ENCODE measurements at places on chromosomes 4 and X. TPM values are rescaled to one million over a fixed set of nuclear protein-coding genes. Genes with fewer than 3 reads are reported as not detected.

- H3K27ac ChIP-seq: no peak overlapping the region
- no peak for DNase-seq
- no peaks in the 10 kb centered on the region for H3K36me3 ChIP-seq
- H3K27me3 ChIP-seq: no peaks in the 10 kb centered on the region
- H3K4me1 ChIP-seq: no peaks in the 10 kb centered on the region
Observed at GRCh38 chr4:168139336-168139735, 47.0 kb downstream of the ANXA10 start.

Gene PCDH10
- total RNA-seq: 0.33 TPM

Gene PF4V1
- total RNA-seq: not detected

- H3K36me3 ChIP-seq: no peaks in the 10 kb centered on the region
- no peaks in the 10 kb centered on the region for H3K27me3 ChIP-seq
- no peak overlapping the region for H3K4me3 ChIP-seq
- peak overlapping the region; percentile 13 for H3K27ac ChIP-seq
Observed at GRCh38 chr4:128358231-128358912, 70.8 kb upstream of the PGRMC2 start.

GRCh38 chrX:69153060-69153730 lies 12.1 kb downstream of the PJA1 start:
- H3K27me3 ChIP-seq: peaks cover 70% of the 10 kb centered on the region
- DNase-seq: no peak
- no peak overlapping the region for H3K27ac ChIP-seq
- H3K4me1 ChIP-seq: no peaks in the 10 kb centered on the region
- H3K36me3 ChIP-seq: no peaks in the 10 kb centered on the region

Gene RPS6KA3
- total RNA-seq: 37.0 TPM

DNA sequence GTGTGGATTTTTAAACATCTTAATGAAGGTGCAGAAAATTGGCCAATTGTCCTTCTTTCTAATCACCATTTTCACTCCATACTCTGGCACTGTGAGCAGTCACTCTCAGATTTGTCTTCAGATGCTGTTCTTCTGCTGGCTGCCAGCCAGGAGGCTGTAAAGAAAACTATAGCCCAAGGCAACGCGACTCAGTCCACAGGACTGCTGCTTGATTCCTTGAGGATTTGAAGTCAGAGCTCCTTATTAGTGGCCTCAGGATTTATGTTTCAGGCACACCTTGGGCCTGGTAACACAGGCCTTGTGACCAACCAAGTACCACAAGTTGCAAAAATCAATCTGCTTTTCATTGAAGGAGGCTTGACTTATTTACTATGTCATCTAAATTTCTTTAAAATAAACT lies 342.6 kb downstream of the GPM6A start:
- no peaks in the 10 kb centered on the region for H3K4me1 ChIP-seq
- H3K4me3 ChIP-seq: no peak overlapping the region
- no peak for DNase-seq
- H3K36me3 ChIP-seq: no peaks in the 10 kb centered on the region
- no peaks in the 10 kb centered on the region for H3K27me3 ChIP-seq

DNA sequence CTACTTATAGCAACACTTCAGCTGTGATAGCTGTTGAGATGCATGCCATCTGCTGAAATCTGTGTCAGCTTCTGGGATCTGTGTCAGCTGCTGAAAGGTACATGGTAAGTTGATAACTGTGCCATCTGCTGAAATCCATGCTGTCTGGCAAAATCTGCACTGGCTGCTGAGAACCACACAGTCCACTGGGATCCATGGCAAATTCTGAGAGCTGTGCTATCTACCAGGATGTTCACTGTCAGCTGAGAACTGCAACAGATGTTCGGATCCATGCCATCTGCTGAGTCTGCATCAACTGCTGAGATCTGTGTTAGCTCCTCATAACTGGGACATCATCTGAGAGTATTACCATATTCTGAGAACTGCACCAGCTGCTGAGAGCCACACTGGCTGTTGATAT lies 430.5 kb upstream of the POU3F4 start:
- H3K36me3 ChIP-seq: no peaks in the 10 kb centered on the region
- no peak overlapping the region for H3K27ac ChIP-seq
- DNase-seq: no peak

Gene TMEM154
- 5.6 TPM for total RNA-seq

GRCh38 chr4:141899541-141899940 lies 263.2 kb downstream of the IL15 start:
- no peaks in the 10 kb centered on the region for H3K27me3 ChIP-seq
- no peaks in the 10 kb centered on the region for H3K4me1 ChIP-seq
- no peaks in the 10 kb centered on the region for H3K36me3 ChIP-seq
- H3K4me3 ChIP-seq: no peak overlapping the region

DNA sequence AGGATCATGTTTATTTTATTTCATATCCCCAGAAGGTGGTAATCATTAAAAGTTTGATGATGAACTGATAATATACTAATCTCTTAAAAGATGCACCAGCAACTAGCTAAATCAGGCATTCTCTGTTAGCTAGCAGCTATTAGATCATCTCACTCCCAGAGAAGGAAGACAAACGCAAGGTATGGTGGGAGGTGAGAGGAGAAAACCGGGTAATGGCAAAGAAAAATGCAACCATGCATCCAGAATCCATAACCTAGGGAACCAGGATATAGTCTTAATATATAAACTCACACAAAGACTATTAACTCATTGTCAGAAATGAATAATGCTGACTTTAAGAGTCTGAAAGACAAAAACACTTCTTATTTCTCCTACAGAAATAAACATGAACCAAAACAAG lies 66.1 kb downstream of the WNK3 start:
- H3K27me3 ChIP-seq: peaks cover 18% of the 10 kb centered on the region
- no peak overlapping the region for H3K4me3 ChIP-seq
- no peaks in the 10 kb centered on the region for H3K4me1 ChIP-seq

GRCh38 chrX:100768679-100769338 lies 36.9 kb upstream of the SYTL4 start:
- H3K27me3 ChIP-seq: no peaks in the 10 kb centered on the region
- H3K4me1 ChIP-seq: no peaks in the 10 kb centered on the region
- H3K36me3 ChIP-seq: no peaks in the 10 kb centered on the region
- DNase-seq: peak; percentile 83
- H3K4me3 ChIP-seq: no peak overlapping the region
- H3K27ac ChIP-seq: no peak overlapping the region

Gene ZCCHC12
- not detected for total RNA-seq

- no peak for DNase-seq
- H3K27me3 ChIP-seq: no peaks in the 10 kb centered on the region
- no peak overlapping the region for H3K4me3 ChIP-seq
- H3K27ac ChIP-seq: no peak overlapping the region
Observed at GRCh38 chr4:55020131-55020530, 105.3 kb downstream of the KDR start.

DNA sequence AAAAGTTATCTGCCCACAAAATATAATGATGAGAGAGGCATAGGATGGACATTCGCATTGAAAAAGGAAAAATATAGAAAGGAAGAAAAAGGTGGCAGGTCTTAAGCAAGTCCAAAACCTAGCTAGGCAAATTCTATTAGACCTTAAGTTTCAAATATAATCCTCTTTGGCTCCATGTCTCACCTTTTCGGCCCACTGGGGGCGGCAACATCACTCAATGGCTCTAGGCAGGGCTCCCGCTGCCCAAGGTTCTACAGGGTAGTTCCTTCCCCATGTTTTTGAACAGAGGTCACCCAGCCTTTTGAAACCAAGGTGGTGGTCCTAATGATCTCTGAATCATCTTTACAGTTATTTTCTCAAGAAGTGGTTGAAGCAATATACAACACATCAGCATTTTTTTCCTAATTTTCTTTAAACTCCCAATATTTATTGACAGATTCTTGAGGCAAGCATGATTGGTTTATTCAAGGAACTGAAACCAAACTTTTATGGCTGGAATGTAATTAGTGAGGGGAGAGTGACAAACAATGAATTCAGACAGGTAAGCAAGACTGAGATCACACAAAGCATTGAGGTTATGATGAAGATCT lies 309.4 kb downstream of the ANTXR2 start:
- DNase-seq: no peak
- H3K27me3 ChIP-seq: no peaks in the 10 kb centered on the region
- no peak overlapping the region for H3K4me3 ChIP-seq
- H3K4me1 ChIP-seq: no peaks in the 10 kb centered on the region
- no peak overlapping the region for H3K27ac ChIP-seq

Gene CSAG1
- total RNA-seq: not detected

DNA sequence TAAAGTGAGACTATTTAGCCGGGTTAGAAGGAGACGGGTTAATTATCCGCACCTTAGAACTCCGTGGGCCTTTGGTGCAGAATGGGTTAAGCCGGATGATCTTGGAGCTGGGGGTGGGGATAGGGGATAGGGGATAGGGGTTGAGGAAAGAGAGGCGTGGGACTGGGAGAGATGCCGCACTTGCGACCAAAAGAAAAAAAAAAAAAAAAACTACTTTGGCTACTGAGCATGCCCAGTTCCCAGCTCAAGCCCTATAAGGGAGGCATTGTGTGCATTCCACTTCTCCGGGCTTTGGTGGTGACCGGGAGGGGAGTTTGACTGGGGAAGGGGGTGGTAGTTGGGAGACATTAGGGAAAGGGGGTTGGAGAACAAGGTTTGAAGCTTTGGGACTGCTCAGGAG lies at the start of gene SLITRK4:
Gene SLITRK4, minus strand, starts transcription at position 187 of the 400 bp plus-strand sequence. CDS start 4,993 bp downstream, outside the sequence.
- H3K27ac ChIP-seq: no peak within 1 kb of the TSS
- DNase-seq: no peak
- H3K4me1 ChIP-seq: no peaks in the 10 kb centered on the region
- H3K27me3 ChIP-seq: no peaks in the 10 kb centered on the region
- H3K4me3 ChIP-seq: peak within 1 kb of the TSS; percentile 51

DNA sequence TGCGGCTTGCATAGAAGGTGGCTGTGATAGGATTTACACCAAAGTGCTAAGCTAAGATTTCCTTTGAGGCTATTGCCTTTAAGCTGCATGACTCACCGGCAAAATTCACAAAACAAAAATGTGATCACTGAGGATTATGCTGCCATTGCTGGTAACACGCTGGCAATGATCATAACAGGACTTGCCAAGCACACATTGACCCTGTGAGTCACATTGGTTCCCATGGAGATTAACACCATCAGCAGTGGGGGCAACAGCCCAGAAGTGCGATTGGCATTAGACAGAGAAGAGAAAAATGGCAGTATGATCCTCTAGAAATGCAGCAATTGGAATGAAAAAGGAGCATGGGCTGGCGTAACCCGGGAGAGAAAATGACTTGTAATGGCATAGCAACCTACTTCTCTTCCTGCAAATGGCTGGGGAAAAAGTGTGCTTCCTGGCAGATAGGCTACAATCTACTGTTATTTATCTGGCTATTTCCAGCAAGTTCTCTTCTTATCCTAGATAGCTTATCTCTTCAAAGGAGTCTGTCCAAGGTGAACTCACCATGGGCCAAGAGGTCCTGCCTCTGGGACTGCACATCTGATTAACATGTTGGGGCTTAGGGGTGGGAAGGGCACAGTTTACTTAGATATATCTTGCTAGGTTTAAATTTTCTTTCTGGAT lies 314.2 kb upstream of the IGFBP7 start:
- H3K4me3 ChIP-seq: no peak overlapping the region
- DNase-seq: no peak
- no peak overlapping the region for H3K27ac ChIP-seq

DNA sequence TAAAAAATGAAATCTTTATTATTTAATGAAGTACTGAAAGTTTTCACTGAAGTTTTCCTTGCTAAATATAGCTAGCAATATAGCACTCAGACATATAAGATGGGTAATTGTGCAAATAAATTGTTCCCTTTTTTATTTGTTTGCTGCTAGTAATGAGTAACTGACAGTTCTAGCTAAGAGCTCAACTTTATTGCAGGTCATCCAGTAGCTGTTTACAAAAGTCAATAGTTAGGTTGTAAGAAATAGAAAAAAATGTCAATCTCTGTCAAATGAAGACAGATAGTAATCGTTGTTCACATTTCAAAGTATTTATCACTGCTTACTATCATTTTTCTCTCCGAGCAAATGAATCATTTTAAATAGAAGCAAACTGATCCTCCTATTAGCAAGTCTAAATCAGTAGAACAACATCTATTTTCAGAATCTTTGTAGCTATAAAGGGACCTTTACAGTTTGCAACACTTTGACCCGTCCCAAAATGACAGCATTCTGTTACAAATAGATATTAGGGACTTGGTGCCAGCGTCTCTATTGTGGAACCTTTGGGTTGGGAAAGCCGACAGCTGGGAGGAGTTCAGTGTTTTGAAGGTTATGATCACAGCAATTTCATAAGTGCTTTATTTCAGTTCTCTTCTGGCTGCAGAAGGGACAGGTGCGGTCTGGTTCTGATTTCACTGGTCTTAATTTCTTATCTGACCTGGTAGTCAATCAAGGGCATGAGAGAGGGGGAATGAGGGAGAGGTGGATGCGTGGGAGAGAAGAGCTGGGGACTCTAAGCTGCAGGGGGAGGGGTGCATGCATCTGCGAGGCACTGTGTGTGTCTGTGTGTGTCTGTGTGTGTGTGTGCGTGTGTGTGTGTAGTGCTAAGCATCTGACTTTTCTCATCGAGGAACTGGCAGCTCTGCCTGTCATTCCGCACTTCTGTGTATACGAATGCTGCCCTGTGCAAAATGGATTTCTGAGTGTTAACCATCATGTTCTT lies 227.9 kb upstream of the PITX2 start:
- H3K27me3 ChIP-seq: no peaks in the 10 kb centered on the region
- H3K36me3 ChIP-seq: no peaks in the 10 kb centered on the region
- no peaks in the 10 kb centered on the region for H3K4me1 ChIP-seq
- H3K4me3 ChIP-seq: no peak overlapping the region
- no peak overlapping the region for H3K27ac ChIP-seq
- no peak for DNase-seq

DNA sequence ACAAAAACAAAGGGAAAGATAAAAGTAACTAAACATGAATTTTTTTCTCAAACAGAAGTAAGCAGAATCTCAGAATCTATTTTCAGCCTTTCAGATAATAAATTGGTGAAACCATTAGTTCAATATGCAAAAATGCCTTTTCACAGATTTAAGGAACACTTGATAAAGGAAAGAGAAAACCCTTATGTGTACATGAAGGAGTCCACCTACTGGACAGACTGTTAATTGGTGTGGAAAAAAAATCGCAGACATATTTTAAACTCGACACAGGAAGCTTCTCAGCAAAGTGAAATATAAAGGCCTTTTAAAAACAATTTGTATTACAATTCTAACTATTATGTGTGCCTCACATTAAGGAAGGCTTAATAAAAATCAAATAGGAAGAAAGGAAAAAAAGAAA lies 22.3 kb downstream of the COX7B2 start:
- H3K36me3 ChIP-seq: no peaks in the 10 kb centered on the region
- DNase-seq: no peak
- no peak overlapping the region for H3K4me3 ChIP-seq
- H3K4me1 ChIP-seq: no peaks in the 10 kb centered on the region
- H3K27me3 ChIP-seq: no peaks in the 10 kb centered on the region

Gene ANAPC10
- total RNA-seq: 38.0 TPM

Gene AFP
- not detected for total RNA-seq

- no peak overlapping the region for H3K27ac ChIP-seq
- no peak for DNase-seq
- H3K27me3 ChIP-seq: no peaks in the 10 kb centered on the region
- H3K36me3 ChIP-seq: no peaks in the 10 kb centered on the region
Observed at GRCh38 chrX:155179346-155179997, 36.8 kb upstream of the VBP1 start.

Measured in breast epithelium (tissue), 4 donors.